GM06990 (cell line): ENCODE measurements at places on chromosomes 3 and 15.

DNA sequence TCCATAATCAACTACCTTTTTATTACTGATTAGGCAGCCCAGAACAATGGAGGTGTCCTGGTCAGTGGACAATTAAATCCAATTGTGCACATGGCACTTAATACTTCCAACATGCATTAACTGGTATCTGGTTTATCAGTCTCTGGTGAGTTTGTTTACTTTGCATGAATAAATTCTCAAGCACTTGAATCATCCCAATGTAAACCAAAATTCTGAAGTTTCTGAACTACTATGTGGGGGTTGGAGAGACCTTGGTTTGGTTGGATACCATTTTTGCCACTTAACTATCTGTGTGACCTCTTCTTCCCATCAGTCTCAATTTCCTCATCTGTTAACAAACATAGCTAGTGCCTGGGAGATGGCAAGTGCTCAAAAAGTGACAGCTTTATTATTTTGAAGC, 70.5 kb upstream of the MAP4 start:
- no peak for DNase-seq

DNA sequence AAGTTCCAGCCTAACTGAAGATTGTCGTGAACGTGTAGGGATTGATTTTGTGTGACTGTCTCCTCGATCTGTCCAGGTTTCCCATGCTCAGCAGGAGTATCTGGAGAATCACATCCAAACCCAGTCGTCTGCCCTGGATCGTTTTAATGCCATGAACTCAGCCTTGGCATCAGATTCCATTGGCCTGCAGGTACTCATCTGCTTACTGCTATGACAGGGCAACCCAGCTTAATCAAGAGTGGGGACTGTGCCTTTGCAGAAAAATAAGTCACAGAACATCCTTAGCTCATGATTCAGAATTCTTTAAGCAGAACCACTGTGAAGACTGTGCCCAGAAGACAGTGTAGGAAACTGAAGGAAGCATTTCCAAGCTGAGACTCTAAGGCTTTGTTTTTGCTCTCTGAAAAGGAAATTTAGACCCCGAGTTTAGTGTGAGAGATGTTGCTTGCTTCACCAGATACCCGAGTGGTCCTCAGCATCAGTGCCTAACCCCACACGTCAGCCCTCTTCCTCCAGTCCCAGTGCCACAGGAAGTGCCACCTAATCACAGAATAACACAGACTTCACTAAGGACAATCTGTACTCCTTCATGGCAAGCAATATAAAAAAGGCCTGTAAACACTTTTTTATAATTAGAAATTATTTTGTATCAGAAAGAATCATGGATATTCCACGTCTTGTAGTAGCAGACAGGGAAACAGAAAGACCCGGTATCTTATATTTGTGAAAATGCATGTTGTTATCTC, 34.2 kb downstream of the MYZAP start:
- DNase-seq, result no peak

GRCh38 chr3:79994397-79994796, 226.6 kb upstream of the ROBO1 start:
- no peak for DNase-seq

DNA sequence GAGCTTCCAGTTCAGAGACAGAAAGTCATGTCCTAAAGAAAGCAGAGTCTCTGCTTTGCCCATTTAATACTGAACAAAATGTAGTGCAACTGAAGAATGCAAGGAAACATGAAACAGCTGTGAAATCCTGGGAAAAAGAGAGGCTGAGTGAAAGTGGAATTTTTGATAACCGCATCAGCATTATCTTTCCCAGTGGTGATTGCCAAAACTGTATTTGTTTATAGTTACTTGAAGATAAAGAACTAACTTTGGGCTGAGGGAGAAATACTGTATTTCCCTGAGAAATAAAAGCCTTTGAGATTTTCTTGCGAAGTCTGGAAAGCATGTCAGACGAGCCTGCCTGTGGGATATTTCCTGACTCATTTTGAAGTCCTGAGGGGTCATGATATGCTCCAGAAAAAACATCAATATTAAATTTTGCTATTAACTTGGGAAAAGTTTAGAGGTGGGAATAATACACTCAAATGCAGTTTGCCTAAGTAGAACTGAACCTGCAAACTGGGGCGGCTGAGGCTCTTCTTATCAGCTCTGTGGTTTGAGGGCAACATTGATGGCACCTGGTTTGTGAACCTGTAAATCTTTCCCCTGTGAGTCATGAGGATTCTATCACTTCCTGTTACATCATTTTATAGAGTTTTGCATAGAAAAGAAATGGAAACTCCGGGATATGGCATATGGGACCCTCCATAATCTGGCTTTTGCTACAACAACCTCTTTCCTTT, 855.3 kb downstream of the MCTP2 start:
- DNase-seq, result no peak

DNA sequence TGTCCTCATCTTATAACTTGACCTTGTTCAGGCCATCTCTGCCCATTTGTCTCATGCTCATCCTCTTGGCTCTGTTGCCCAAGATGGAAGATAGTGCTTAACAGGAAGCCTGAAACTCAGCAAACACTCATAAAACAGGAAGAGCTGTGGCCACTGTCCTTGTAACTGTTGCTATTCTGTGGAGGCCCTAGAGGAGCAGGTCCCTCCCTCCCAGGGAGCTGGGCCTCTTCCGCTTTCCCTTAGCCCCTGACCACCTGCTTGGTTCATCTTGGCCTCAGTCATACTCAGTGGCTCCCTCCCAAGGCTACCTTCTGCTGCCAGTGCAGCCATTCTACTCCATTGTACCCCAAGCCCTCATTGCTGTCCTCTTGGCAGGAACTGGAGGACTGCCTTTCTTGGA, 3.5 kb downstream of the MAPKAPK3 start:
- DNase-seq, result no peak

DNA sequence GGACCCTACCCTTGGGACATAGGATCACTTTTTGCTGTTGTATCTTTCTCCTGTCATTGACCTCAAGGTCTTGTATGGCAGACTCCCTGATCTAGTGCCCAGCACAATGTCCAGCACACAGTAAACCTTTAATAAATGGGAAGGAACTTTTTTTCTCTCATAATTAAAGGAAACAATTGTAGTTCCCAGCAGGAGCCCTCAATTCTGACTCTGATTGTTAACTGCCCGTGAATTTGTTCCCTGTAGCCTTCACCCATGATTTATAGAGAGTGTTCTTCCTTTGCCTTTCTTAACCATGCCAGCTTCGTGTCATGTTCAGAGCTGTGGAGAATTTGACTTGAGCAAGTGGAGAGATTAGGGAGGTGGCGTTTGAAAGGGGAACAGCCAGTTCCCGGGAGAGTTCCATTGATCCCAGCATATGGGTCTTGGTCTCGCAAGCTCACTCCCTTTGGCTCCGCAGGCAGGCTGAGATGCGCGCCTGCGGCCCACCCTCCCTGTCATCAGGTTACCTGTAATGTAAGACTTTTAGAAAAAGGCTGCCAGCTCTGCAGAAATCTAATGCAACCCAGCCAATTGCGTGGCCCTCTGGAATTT, 182.6 kb downstream of the TP63 start:
- no peak for DNase-seq

DNA sequence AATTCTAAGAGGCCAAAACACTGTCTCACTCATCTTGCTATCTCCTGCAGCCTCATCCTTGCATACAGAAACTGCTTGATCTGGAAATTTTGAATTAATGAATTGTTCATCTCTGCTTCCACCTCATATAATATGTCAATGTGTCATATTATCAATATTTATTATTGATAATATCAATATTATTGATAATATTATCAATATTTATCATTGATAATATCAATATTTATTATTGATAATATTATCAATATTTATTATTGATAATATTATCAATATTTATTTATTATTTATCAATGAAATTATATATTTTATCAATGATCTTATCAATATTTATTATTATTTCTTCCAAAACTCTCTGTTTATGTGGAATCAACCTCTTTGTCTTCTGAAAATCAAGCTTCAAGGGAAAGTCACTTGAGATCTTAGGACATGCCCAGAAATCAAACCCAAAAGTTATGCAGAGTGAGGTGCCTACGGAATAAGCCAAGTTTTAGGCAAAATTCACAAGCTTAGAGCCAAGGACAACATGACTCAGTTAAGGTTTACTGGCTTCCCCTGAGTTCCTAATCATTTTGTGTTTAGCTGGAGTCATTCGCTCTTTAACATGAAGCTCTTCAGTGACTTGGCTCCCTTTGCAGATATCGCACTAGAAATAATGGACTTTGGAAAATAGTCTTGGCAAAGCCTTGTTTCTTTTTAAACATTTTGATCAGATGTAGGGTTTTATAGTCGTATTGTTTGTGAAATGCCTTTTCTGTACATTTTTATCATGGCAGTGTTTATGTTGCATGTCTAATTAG, 297.1 kb upstream of the RARB start:
- no peak for DNase-seq
